Stimulated activated CD4-positive, alpha-beta T cell treated with anti-CD3 and anti-CD28 coated beads, Interleukin-1b, Interleukin-23, amount 100 ng/mL, for 24 hours (primary cell): ENCODE measurements at places on chromosomes 2 and 18.

DNA sequence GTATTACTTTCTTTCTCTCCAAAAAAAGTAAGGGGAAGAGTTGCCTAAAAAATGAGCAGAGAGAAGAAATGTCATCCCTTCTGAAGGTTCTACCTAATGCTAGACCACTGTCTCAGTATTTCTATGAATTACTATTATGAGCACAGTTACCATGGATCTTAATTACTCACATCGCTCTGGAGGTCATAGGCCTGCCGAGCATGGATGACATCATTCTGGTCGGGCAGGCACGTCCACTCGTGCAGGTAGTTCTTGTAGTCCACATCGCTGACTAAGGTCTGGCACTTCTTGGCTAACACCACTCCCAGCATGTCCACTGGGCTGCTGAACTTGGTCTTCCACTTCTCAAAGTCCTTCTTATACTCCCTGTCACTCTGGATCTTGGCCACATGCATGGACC, 106.9 kb downstream of the NEB start:
- DNase-seq = no peak

DNA sequence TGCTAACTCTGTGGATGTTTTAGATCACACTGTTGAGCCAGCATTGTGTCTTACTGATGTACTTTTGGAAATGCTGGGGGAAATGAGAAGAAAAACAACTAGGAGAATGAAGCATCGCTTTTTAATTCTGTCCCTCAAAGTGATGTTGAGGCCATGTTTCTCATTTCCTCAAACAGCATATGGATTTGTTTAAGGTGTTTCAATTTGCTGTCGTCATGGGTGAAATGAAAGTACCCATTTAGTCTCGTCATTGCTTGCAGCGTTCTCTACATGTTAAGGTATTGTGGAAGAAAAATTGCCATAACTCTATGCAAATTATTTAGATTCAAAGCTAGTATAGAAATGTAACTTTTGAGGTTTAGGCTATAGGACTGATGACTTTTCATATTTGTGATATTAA, 151.3 kb downstream of the KCTD1 start:
- no peak for DNase-seq

DNA sequence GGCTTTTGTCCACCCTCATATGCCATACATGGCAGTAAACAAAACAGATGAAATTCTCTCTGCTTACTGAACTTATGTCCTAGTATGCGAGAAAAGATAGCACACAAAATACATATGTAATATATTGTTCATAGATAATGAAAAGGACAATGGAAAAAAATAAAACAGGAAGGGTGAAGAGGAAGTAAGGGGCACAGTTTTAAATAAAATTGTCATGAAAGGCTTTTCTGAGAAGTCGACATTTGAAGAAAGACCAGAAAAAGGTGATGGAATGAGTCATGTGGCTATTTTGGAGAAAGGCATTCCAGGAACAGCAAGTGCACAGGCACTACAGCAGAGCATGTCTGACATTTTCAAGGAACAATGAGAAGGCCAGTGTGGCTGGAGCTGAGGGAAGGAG, 56.4 kb downstream of the KCNH7 start:
- DNase-seq = no peak

DNA sequence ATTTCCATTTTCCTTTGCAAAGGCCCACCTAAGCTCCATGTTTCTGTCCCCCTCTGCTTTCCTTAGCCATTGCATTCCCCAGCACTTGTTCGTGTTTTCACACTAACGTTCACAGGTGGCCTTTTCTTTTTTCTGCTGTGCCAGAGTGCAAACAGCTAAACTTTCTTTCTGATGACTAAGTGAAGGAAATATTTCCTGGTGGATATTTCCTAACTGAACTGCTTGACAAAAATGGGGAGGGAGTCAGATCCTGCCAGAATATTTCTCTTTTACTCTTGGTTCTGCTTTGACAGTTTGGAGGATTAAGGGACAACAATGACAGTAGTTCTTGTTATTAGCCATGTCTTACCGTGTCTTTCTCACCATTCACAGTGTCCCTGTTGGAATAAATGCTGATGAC, 344.0 kb downstream of the ARHGAP15 start:
- no peak for DNase-seq

- no peak for DNase-seq
These were observed 52.6 kb upstream of the CPO start for GRCh38 chr2:206886696-206887095.

- DNase-seq = no peak
These were observed 30.0 kb downstream of the MRPL35 start for GRCh38 chr2:86229221-86229620.

DNA sequence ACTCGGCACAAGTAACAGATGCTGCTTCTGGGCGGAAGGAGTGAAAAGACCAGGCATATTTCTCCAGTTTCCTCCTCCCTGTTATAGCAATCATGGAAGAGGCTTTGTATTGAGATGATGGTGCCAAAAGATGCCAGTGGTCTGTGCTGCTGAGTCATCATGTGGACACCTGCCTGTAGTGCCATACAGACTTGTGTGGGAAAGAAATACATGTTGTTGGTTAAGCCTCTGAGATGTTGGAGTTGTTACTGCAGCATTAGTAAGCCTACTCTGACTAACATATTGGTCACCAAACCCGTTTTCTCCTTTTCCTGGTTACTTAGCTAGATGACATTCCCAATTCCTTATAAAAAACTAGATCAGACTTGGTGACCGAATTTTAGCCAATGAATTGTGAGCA, 356.9 kb downstream of the ZNF521 start:
- DNase-seq = no peak

GRCh38 chr2:2152451-2152850, 178.6 kb downstream of the MYT1L start:
- no peak for DNase-seq
